ENCODE measurements at places on chromosomes 1 and 21.

DNA sequence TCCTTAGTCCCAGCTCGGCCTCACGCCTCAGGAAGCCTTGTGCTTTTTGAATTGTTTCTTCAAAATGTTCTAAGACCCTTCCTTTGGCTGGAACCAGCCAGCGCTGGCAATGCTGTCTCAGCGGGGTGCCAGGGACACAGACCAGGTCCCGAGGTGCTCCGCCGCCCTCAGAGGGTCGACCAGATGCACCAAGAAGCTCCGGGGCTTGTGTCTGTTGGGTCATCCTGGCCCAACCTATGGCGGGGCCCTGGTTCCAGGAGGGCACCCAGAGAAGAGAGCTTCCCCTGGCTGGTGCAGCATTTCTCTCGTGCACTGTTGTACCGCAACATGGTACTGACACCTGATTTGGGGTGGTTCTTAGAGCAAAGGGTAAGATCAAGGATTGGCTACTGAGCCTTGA is 40.1 kb upstream of the BECN2 start:
- no peak for DNase-seq

- DNase-seq = no peak
Observed at GRCh38 chr1:37449936-37450335, 24.4 kb upstream of the ZC3H12A start.

DNA sequence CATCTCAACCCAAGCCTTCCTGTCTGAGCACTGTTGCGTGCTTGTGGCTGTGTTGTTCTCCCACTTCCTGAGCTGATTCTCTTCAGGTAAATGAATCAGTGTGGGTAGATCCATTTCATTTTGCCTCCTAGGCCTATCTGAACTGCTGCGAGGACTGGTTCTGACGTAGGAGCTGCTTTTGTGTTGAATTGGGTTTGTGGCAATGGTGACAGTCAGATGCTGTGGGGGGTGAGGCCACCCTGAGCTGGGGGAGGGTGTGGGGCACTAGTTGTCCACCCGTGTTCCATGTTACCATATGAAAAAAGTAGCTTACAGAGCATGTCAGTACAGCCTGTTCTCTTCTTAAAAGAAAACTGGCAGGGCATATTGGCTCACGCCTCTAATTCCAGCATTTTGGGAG is 81.5 kb downstream of the MRPS6 start:
- DNase-seq = no peak

DNA sequence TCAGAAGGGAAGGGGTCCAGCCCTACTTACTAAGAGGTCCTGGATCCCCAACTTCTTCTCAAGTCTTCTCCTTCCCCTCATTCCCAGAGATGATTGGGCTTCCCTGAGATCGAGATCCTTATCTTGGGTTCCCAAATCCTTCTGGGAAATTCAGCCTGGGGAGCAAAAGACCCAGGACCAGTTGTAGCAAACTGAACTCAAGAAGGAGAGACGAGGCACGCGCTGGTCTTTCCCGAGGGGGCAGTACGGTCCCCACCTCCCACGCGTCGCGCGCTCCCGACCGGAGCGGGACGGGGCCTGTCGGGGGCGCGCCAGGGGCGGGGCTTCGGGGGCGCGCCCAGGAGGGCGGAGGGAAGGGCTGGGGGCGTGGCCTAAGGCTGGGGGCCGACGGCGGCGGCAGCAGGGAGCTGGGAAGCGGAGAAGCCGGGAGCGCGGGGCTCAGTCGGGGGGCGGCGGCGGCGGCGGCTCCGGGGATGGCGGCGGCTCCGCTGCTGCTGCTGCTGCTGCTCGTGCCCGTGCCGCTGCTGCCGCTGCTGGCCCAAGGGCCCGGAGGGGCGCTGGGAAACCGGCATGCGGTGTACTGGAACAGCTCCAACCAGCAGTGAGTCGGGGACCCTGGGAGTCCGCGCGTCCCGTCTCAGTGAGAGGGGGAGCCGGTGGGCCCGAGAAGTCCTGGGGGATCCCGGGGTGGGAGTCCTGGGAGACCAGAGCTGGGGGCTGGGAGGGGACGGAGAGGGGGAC is at the start of gene EFNA3:
EFNA3 (plus strand) TSS at position 369 of the 741 bp plus-strand sequence; CDS start at position 474, 105 bp downstream.
- no peak for DNase-seq

DNA sequence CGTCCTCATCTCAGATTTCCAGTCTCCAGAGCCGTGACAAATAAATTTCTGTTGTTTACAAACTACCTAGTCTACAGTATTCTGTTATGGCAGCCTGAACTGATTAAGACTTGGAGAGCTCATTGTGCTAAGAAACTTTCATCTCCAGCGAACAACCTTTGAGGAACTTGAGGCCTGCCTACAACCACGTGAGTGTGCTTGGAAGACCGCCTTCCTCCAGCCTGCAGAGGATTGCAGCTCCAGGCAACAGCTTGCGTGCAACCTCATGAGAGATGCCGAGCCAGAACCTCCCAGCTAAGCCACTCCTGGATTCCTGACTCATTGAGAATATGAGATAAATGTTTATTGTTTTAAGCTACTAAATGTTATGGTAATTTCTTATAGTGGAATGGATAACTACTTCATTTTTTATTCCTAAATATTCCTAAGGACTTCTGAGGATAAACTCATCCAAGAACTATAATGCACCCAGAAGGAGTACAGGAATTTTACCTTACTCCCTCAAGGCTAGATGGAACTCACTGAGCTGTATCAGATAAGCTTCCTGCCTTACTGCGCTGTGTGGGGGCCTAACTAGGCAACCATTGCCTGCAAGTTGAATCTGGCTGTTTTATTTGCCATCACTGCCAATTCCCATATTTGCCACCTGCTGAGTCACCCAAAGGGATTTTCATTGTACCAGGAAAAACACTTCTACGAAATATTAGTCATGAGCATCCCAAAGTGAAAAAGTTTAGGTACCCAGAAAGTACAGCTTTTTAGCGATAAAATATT is 17.6 kb downstream of the FAM177B start:
- no peak for DNase-seq

DNA sequence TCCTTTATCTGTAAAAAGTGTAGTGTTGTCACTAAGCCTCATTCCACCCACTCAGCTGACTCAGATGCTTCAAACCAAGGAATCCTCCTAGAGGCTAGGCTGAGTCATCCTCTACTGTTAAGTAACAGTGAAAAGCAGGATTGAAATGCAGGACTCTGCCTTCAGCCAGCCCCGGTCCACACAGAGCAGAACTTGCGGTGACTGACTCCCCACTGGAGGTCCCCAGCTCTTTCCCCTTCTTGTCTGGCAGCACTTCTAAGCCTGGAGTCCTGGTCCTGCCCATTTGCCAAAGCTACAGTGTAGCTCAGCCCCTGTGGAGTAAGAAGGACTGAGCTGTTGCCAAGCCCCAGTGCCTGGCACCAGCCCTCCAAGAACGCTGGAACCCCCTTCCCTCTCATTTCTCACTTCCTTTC is 1.7 kb downstream of the RAB7B start:
- DNase-seq = no peak

GRCh38 chr1:109984190-109984455 is 442 bp upstream of the AHCYL1 start:
- no peak for DNase-seq

GRCh38 chr21:45583831-45584509 is 41.7 kb upstream of the SLC19A1 start:
- no peak for DNase-seq

GRCh38 chr1:38064197-38064903 is 17.8 kb upstream of the POU3F1 start:
- DNase-seq = no peak

Data from cortex of kidney (tissue), 1 donor.